ENCODE measurements at places on chromosomes 4 and X. TPM values are rescaled to one million over a fixed set of nuclear protein-coding genes. Genes with fewer than 3 reads are reported as not detected.

DNA sequence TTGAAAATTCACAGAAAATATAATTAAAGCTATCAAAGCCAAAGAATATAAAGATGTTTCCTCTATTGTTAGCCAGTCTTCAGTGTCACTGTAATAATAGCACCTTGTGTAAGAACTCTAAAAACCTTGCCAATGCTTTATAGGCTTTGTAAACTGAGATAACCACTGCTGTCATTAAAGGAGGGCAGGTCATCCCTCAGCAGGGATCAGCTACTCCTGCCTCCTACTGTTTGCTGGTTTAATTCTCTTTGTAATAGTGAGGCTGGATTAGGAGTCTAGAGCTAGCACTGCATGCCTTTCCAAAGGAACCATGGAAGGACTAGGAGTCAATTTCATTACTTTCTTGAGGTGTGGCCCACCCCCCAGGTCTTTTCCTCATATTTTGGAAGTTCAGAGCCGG lies 46.2 kb downstream of the FHIP1A start:
- DNase-seq: no peak
- no peaks in the 10 kb centered on the region for H3K27me3 ChIP-seq
- H3K27ac ChIP-seq: no peak overlapping the region

ARHGAP36 gene
- not detected for polyA plus RNA-seq

RBM3 gene
- 203 TPM for polyA plus RNA-seq

- no peaks in the 10 kb centered on the region for H3K4me1 ChIP-seq
- no peak overlapping the region for H3K4me3 ChIP-seq
- no peaks in the 10 kb centered on the region for H3K36me3 ChIP-seq
- no peak for DNase-seq
- H3K27ac ChIP-seq: no peak overlapping the region
Observed at GRCh38 chr4:5307928-5308327, 256.6 kb downstream of the STK32B start.

GRCh38 chr4:120971884-120972283 lies 49.4 kb upstream of the PRDM5 start:
- H3K36me3 ChIP-seq: no peaks in the 10 kb centered on the region
- H3K4me3 ChIP-seq: no peak overlapping the region
- no peak overlapping the region for H3K27ac ChIP-seq
- H3K4me1 ChIP-seq: no peaks in the 10 kb centered on the region

GRCh38 chr4:57676394-57676793 lies 566.2 kb upstream of the IGFBP7 start:
- no peak for DNase-seq
- H3K4me3 ChIP-seq: no peak overlapping the region
- no peaks in the 10 kb centered on the region for H3K27me3 ChIP-seq
- H3K4me1 ChIP-seq: no peaks in the 10 kb centered on the region

DNA sequence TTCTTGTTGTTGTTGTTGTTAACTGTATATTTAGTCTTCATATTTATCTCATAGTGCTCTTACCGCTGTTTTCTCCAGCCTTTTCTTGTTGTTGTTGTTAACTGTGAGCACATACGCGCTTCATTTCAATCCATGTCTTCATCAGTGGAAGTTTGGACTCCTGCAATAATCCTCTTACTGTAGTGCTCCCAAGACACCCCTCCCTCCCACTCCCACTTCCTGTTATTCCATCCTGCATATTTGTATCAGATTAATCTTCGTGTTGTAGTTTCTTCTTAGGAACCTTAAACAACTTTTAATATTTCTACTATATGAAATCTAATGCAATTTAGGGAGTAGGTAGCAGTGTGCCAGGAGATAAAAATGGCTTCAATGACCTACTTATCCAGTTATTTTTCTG lies 674.8 kb downstream of the RAPGEF2 start:
- no peaks in the 10 kb centered on the region for H3K4me1 ChIP-seq
- no peak for DNase-seq
- H3K27ac ChIP-seq: no peak overlapping the region
- no peaks in the 10 kb centered on the region for H3K36me3 ChIP-seq
- H3K4me3 ChIP-seq: no peak overlapping the region
- no peaks in the 10 kb centered on the region for H3K27me3 ChIP-seq

DNA sequence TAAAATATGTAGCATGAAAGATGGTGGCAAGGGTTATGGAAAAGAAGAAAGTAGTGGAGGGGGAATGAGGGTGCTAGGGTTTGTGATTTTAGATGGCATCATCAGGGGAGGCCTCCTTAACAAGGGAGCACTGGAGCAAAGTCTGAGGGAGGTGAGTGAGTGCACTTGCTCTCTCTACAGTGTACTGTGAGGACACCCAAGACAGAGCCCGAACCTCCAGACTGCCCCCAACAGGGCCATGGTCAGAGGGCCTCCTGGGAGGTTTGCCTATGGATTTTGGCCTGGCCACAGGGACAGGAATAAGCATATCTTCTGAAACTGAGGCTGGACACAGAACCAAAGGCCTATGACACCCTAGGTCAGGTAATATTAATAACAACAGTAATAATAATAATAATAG lies 21.4 kb upstream of the PJA1 start:
- H3K4me1 ChIP-seq: no peaks in the 10 kb centered on the region
- H3K27me3 ChIP-seq: no peaks in the 10 kb centered on the region
- H3K27ac ChIP-seq: no peak overlapping the region
- no peaks in the 10 kb centered on the region for H3K36me3 ChIP-seq
- H3K4me3 ChIP-seq: no peak overlapping the region
- no peak for DNase-seq

HHIP gene
- not detected for polyA plus RNA-seq

STAP1 gene
- 1.1 TPM for polyA plus RNA-seq

GRCh38 chr4:118557298-118557851 lies 127.8 kb upstream of the METTL14 start:
- no peaks in the 10 kb centered on the region for H3K27me3 ChIP-seq
- no peak for DNase-seq

- H3K27ac ChIP-seq: no peak overlapping the region
- no peaks in the 10 kb centered on the region for H3K36me3 ChIP-seq
- no peak for DNase-seq
- H3K27me3 ChIP-seq: no peaks in the 10 kb centered on the region
Observed at GRCh38 chr4:141771889-141772830, 135.8 kb downstream of the IL15 start.

GRCh38 chrX:31353095-31353494 lies 281.3 kb upstream of the FTHL17 start:
- H3K36me3 ChIP-seq: no peaks in the 10 kb centered on the region
- no peak overlapping the region for H3K27ac ChIP-seq
- H3K4me1 ChIP-seq: no peaks in the 10 kb centered on the region
- no peaks in the 10 kb centered on the region for H3K27me3 ChIP-seq

ATP7A gene
- polyA plus RNA-seq: 3.0 TPM

- DNase-seq: no peak
- no peak overlapping the region for H3K27ac ChIP-seq
- no peaks in the 10 kb centered on the region for H3K4me1 ChIP-seq
- no peaks in the 10 kb centered on the region for H3K36me3 ChIP-seq
Observed at GRCh38 chr4:60189286-60189685, 1010.8 kb upstream of the ADGRL3 start.

AFP gene
- not detected for polyA plus RNA-seq

FAT4 gene
- polyA plus RNA-seq: not detected

- peaks cover 12% of the 10 kb centered on the region for H3K4me1 ChIP-seq
- no peaks in the 10 kb centered on the region for H3K36me3 ChIP-seq
- DNase-seq: no peak
- H3K4me3 ChIP-seq: no peak overlapping the region
- peaks cover 11% of the 10 kb centered on the region for H3K27me3 ChIP-seq
Observed at GRCh38 chr4:153252122-153252521, 47.9 kb downstream of the TRIM2 start.

All from CD4-positive, CD25-positive, alpha-beta regulatory T cell (primary cell).